Activated CD4-positive, alpha-beta T cell treated with anti-CD3 and anti-CD28 coated beads, Interleukin-2, amount 50 U/mL, for 4 hours (primary cell): ENCODE measurements at places on chromosomes 3 and 15.

- DNase-seq, result no peak
Measured at GRCh38 chr15:41836713-41837454, 1.8 kb upstream of the PLA2G4B start.

DNA sequence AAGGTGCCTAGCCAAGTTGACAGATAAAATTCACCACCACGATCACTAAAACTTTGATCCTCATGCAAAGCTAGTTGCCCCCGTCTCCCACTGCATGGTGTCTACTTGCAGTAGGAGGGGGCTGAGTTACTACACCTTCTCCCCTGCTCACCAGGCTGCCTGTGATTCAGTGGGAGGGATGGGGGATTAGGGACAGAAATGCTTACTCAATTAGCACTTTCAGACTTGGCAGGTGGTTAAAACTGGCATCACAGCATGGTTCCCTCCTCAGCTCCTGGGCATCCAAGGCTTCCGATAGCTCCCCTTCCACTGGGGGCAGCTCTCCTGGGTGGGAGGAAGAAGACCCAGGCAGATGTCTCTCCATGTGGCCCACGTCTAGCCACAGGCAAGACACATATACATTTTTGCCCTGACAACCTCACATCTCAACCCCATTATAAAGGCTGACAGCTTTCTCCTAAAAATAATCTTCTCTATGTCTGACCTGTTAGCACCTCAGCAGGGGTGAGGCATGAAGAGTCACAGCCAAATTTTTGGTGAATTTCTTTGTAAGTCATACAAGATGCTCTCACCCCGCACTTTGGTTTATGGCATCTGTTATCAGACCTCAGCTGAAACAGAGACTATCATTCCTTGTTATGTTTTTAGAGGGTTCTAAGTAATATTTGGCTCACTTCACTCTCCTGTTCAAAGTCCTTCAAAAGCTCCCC is 369.0 kb downstream of the SV2B start:
- no peak for DNase-seq

DNA sequence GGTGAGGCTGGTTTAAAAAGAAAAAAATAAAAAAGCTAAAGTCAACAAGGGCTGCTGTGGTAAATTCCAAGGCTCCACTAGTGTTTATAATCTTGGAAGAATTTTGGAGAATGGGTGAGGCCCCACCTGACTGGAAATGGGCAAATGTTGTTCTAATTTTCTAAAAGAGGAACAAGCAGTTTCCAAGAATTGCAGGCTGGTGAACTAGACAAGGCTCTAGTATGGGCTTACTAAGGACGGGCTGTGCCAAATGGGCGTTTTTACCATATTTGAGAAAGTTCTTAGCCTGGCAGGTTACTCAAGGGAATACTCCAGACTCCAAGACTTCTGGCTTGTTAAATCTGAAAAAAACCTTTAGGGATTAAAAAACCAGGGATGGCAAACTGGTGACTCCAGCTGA is 67.0 kb upstream of the ABHD2 start:
- no peak for DNase-seq

DNA sequence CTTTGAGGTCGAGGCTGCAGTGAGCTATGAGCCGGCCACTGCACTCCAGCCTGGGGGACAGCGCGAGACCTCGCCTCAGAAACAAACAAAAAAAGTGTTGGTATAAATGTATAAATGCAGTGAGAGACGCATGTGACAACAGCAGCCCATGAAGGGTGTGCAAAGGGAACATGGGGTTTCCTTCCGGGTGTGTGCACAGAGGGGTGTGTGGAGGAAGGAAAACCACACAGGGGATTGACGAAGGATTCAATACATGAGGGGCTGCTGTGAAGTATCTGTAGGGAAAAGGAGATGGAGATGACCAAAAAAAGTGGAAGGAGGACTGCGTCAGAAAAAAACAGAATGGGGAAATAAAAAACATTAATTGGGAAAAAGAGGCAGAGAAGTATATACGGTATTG is 1.1 kb downstream of the MTFMT start:
- DNase-seq, result no peak

DNA sequence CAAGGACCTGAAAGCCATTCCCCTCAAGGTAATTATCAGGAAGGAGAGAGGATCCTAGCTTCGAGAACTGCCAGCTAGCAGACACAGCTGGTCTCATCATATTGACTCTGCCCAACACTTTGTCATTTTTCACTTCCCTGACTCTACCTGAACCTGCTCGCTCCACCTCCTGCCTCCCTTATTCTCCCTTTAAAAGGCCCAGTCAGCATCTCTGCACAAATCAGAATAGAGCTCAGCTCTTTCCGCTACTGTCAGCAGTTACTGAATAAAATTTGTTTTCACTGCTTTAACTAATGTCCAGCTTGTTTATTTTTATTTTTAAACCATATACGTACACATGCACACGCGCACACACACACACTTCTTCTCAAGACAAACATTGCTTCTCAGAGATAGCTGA is 57.2 kb upstream of the MCF2L2 start:
- no peak for DNase-seq

GRCh38 chr15:78084449-78084750 is 6.9 kb upstream of the TBC1D2B start:
- DNase-seq, result no peak

GRCh38 chr3:172228036-172228415 is 188.6 kb downstream of the FNDC3B start:
- DNase-seq, result no peak

- no peak for DNase-seq
Measured at GRCh38 chr3:127064391-127065137, 81.6 kb downstream of the PLXNA1 start.

DNA sequence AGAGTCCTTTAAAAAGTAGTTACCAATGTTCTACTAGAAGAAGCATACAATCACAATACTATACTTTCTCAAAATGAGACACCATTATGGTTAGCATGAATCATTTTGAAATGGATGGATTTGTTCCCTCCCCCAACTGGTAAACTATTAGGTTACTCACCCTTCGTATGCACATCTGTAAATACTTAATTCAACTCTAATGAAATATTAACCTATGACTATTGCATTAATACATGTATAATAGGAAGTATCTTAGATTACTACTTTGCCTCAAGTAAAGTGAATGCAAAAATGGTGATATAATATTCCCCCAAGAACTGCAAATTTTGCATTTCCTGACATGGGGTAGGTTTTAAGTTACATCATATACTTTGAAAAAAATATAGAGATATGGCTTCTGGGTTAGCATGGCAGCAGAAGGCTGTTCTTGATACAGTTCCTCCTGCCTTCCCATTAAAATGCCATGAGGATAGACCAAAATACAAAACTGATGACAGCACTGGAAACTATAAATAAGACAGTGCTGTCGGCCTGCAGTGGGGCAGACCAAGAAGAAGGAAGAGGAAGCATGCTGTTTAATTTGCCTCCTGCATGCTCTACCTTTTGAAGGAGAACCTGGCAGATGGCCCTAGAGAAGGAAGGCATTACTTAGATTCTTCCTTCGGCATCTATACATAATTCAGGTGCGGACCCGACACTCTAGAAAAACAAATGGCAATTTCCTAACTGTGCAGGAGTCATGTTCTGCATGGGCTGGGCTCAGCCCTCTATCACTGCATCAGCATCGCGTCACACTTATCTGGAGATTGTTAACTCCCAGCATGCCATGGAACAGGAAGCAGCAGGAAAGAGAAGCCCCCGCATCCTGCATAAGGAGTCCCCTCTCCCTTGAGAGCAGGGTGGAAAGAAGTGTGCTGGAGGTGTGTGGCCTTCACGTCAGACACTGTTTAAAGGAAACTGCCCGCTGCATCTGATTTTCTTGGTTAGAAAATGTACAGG is 41.8 kb upstream of the NEO1 start:
- no peak for DNase-seq

GRCh38 chr3:127093312-127093711 is 99.6 kb upstream of the PRR23E start:
- no peak for DNase-seq

GRCh38 chr3:139870000-139870675 is 64.8 kb upstream of the CLSTN2 start:
- DNase-seq, result no peak

- DNase-seq, result no peak
Measured at GRCh38 chr15:37765786-37766185, 168.7 kb upstream of the TMCO5A start.

GRCh38 chr3:194130807-194131589 is 5.0 kb upstream of the HES1 start:
- no peak for DNase-seq

DNA sequence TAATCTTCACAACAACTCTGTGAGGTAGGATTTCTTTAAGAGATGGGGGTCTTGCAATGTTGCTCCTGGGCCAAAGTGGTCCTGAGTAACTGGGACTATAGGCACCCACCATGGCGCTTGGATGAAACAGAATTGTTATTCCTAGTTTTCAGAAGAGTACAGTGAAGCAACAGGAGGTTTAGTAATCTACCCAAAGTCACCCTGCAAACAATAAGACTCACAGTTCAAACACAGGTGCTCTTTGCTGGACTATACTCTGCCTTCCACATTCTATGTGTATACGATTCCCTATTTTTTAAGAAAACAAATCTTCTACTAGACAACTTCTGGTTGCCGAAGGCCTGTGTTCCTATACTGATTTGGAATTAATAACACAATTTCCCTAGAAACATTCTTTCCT is 8.1 kb downstream of the C3orf70 start:
- no peak for DNase-seq

DNA sequence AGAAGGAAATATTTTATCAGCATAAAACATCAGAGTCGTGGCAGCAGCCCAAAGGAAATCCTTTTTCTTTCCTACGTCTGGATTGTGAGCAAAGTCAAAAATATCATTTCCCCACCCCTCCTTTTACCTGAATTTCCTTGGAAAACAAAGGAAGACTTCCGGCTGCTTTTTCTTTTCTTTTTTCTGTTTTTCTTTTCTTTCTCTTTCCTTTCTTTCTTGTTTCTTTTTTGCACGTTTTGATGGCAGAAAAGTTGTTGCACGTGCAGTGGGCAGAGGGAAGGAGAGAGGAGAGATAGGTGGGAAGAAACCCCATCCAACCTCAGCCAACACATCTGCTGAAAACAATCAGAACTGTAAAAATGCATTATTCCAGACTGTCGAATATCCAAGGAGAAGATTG is 544 bp upstream of the MYO1E start:
- no peak for DNase-seq

DNA sequence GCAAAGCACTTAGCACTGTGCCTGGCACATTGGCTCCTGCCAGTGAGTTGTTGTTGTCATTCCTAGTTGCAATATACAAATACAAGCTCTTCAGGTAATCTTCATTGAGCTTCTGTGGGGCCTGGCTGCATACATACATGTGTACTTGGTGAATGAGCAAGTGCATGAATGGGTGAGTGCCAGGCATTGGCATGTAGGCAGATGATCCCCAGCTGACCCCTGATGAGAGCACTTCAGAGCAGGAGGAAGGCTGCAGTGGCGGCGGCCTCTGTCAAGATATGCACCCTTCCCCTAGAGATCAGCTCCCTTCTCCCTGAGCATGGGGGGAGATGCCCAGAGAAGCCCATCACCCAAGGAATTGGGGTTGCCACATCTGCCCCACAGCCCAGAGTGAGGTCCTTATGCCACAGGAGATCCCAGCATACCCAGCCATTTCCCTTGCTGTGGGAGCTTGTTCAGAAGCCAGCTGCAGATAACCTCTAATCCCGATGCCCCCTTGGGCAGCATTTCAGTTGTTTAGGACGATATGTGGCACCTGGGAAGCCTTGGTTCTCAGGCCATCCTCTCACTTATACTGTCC is 8.8 kb downstream of the CACNA2D3 start:
- no peak for DNase-seq
